HepG2 (cell line): ENCODE measurements at places on chromosomes 16 and 17. TPM values are rescaled to one million over a fixed set of nuclear protein-coding genes. Genes with fewer than 3 reads are reported as not detected.
A peak's percentile ranks its signal among the peaks of the same experiment; 100 is the strongest.

DNA sequence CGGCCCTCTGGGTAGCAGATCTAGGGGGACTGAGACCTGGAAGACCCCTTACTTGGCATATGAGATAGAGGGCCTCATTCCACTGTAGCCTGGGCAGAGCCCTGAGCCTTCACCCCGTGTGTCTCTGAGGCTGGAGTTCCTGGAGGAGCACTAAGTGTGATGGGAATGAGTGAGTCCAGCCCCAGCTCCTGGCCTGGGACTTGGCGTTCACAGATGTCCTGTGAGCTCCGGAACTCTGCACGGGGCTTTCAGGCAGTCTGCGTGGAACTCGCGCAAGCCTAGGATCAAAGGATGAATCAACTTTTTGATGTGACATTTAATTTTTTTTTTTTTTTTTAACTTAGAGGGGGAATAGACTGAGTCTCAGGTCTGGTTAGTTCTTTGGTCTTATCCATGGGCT is 1.8 kb downstream of the NKD1 start:
- DNase-seq, result no peak

GRCh38 chr16:69111876-69112230 is 6.4 kb downstream of the HAS3 start:
- DNase-seq, result no peak

The ZPBP2 gene
- total RNA-seq, result not detected in 2 replicates

The DPEP1 gene
- 19.7 and 37.6 TPM in 2 replicates for total RNA-seq

GRCh38 chr17:45131616-45132319 is 547 bp downstream of the PLCD3 start:
- no peak for DNase-seq

The SOST gene
- total RNA-seq, result not detected in 2 replicates

DNA sequence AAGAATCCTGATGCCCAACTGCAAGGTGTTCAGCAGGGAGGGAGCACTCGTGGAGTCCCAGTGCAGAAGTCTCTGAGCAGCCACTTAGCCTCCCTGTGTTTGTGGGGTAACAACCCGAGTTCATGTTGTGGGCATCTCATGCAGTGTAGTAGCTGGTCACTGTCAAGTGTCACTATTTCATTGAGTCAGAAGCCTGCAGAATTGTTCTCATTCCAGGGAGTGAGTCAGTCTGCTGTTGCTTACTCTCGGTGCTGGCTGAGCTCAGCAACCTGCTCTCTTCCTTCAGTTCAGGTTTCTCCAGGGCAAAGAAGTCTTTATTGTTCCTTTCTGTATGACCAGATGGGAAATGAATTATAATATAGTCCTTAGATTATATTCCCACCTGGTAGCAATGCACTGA is 24.1 kb downstream of the HMOX2 start:
- peak; percentile 39 for DNase-seq

The TSPAN10 gene
- total RNA-seq, result 0.27 and 0.75 TPM in 2 replicates
